ENCODE measurements at places on chromosomes 5 and 9.

GRCh38 chr5:5218396-5218795 lies 78.3 kb downstream of the ADAMTS16 start:
- no peak for DNase-seq

DNA sequence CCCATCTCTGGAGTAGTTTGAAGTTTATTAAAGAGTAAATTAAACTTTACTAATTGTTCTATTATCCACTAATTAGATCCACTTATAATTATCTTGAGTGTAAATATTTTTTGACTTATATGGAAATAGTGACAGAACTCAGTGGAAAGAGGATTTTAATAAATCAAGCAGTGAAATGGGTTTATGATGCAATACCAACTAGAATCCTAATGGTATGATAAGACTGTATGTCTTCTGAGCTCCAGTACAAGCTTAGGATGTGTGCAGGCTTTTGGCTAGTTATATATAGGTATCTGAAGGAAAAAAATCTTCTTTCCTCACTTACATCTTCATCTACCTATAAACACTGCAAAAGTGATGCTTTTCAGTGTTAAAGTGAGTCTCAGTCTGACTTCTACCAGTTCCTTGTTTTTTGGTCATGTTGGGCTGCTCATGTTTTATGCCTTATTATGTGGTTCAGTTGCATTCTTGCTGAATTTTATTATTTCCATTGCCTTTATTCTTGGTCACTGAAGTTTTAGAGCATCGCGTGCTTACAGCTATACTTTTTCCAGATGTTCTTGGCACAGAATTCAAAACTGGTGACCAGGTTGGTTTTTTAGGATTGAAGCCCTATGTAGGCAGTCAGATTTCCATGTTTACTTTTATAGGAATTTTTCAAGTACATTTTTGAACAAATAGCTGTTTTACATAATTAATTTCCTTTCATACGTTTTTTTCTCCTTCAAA lies 30.5 kb downstream of the XRCC4 start:
- no peak for DNase-seq

DNA sequence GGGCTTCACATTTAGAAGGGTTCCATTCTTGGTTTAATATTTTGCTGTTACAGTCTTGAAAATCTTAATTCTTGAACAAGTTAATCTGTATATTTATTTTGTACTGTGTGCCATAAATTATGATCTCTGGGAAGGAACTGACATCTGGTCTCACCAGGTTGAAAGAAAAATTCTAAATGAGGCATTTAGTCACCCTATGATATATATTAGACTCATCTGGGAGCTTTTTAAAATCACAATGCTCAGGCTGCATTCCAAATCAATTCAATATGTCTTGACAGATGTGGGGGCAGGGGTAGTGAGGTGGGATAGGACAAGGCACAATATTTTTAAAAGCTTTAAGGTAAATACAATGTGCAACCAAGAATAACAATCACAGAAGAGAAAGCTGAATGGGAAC lies 569.2 kb downstream of the PRR16 start:
- DNase-seq, result no peak

DNA sequence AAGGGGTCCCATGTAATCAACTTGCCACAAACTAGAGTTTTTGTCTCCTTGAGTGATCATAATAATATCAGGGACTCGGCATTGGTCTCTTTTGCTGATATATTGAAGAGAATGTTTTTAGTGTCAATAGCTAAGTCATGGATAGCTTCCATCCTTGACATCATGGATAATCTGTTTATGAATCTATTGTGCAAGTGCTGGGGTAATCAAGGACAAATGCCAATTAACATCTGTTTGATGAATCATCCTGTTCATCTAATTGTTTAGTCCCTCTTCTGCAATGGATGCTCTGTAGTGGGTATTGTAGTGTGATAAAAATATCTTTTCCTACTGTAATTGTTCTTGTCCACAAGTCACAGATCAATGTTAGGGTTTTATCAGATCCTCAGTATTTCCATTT lies 607.5 kb upstream of the SEMA6A start:
- no peak for DNase-seq

GRCh38 chr5:142826741-142827492 lies 56.7 kb downstream of the ARHGAP26 start:
- no peak for DNase-seq

DNA sequence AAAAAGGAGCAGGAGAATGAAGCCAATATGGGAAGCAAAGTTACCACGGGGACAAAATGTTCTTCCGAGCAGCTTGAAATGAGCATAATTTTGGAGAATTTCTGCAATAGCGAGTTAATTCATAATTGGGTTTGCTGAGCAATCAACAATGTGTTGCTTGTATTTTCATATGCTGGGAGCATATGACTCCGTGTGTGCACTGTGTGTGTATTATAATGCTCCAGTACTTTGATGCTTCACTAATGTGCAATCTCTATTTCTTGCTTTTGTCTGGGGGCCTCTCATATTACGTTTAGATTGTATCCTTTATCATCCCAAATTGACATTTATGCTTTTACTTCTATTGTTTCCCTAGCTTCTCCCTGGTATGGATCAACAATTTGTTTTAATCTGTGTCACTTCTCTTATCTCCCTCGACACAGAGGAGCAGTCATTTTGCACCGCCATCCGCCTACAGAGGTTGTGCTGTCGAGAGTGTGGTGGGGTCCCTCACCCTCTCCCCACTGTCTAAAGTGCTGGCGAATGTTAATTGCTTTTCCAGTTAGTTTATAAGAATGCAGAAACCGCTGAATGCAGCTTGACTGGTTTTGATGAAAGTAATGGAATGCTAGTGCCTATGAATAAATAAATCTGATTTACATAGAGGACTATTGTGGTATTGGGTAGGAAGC lies 372.5 kb upstream of the WWC1 start:
- no peak for DNase-seq

GRCh38 chr9:120151806-120152205 lies 428.2 kb downstream of the CDK5RAP2 start:
- no peak for DNase-seq
